ENCODE measurements at places on chromosomes 6 and 20.

DNA sequence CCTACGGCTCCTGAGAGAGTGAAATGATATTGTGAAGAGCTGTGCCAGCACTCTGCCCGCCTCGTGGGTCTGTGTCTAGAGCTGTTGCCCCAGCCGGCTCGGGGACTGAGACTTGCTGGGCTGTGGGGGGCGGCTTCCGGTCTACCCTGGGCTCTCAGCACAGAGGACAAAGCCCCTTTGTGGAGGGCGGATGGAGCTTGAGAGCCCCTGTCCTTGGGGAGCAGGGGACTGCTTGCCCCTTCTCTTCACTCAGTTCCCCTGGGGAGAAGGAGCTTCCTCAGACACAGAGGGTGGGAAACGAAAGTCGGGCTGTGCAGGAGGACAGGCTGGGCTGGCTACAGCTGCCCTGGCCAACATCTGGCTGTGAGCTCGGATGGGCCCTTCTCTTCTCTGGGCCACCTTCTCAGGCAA lies 11.0 kb downstream of the SRC start:
- DNase-seq = no peak

- no peak for DNase-seq
Observed at GRCh38 chr6:156193381-156193780, 583.8 kb upstream of the ARID1B start.

- no peak for DNase-seq
Observed at GRCh38 chr20:58384821-58385220, 4.2 kb upstream of the VAPB start.

DNA sequence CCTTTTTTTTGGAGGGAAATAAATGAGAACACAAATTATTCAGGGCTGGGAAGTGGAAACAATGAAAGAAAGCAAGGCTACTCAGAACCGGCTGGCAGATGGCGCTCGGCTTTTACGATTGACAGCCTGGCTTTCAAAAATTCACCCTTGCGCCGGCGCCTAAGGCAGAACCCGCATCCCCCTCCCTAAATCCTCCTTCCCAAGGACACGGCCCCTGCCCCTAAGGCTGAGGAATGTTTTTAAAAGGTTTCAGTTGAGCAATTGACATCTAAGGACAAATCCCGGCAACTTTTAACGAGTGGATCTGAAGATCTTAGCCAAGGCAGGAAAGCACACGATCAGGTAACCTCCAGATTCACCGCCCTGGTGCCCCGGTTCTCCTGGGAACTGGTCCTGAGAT lies 16.3 kb downstream of the GNAS start:
- no peak for DNase-seq

All from effector memory CD4-positive, alpha-beta T cell (primary cell).